Liver (tissue), 10 donors: ENCODE measurements at places on chromosomes 7 and 10.

DNA sequence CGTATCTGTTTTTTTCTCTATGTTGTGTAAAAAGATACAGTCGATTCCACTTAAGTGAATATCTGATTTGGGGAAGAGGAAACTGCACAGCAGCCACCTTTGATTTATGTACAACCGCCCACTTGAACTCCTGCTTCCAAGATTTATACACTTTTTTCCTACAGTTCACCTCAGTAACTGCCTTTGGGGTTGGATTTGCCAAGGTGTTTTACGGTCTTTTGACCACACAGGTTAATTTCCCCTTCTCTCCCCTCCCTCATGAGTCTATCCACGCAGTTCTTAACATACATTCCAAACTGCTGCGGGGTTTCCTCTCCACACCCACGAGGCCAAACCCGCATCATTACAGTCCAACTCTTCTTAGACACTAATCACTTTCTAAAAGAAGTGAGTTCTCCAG lies 277.0 kb downstream of the USP6NL start:
- no peak for DNase-seq

DNA sequence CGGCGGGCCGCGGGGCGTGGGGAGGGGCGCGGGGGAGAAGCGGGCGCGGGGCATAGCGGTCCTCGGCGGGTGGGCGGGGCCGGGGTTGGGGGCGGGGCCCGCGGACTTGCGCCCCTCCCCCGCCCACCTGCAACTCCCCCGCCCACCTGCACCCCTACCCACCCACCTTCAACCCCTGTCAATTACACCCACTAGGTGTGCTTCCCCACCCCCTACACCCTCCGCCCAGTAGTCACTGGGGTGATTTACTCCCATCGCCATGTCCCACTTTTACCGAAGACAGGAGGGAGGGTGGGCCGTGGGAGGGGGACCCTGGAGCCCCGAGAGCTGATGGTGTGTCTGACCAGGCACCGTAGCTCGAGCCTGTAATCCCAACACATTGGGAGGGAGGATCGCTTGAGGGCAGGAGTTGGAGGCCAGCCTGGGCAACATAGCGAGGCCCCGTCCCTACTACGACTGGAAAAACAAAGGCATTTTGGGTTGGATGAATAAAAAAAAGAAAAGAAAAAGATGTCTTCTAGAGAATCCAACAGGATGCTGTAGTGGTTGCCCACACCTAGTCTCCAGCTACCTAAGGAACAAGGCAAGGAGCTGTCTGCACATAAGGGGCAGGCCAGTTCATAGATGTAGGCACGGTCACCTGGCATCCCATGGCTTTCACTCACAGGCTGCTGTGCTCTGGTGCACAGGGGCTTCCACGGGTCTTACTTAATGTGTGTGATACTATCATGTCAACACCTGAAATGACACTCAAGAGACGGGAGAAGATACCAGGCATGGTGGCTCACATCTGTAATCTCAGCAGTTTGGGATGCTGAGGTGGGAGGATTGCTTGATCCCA lies 761 bp downstream of the KCTD7 start:
- DNase-seq: no peak

DNA sequence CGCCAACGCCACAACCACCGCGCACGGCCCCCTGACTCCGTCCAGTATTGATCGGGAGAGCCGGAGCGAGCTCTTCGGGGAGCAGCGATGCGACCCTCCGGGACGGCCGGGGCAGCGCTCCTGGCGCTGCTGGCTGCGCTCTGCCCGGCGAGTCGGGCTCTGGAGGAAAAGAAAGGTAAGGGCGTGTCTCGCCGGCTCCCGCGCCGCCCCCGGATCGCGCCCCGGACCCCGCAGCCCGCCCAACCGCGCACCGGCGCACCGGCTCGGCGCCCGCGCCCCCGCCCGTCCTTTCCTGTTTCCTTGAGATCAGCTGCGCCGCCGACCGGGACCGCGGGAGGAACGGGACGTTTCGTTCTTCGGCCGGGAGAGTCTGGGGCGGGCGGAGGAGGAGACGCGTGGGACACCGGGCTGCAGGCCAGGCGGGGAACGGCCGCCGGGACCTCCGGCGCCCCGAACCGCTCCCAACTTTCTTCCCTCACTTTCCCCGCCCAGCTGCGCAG lies 424 bp downstream of the EGFR start:
- DNase-seq: no peak

DNA sequence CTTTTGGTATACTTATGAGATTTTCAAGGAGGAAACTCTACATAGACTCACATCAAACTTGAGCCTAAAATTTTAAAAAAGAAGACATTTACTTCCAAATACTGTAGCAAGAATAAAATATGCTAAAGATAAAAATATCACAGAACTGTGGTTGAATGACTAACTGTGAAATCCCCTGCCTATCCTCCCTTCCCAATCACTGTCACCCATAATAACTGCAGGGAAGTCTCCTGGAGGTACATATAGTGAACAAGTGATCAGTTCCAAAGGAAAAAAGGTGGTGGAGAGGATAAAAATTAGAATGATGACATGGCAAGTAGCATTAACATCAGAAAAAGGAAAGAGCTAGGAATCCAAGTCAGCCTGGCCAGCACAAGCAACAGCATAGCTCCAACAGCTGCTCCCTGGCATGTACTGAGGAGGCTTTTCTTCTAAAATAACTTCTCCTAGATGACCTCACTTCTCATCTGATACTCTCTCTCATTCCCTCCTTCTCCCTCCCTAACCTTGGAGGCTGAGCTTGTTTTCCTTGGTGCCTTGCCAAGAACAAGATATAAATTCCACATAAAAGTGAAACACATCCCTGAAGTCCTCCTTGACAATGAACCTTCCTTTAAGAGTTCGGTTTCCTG lies 124.0 kb downstream of the IQUB start:
- DNase-seq: no peak

DNA sequence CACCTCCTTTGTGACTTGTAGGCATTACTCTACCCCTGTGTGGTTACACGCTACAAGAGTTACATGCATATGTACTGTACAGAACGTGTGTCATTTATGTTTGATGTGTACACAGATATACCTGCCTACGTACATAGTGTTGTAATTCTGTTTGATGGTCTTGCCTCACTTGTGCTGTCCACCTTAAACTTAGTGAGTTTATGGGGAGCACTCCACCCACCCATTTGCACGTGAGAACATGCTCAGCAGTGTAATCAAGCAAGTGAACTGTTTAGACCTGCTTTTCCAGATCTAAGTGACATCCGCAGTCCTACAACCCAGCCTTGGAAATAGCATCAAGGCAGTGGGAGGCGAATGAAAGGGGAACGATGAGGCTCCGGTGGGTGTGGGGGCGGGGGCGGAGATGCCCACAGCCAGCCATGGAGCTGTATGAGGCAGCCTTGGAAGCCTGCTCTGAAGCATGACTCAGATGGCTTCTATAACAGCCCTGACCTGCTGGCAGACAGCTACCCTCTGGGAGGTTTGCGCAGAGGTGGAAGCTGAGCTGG lies 52.1 kb downstream of the SUFU start:
- DNase-seq: no peak

- no peak for DNase-seq
These were observed 385.5 kb downstream of the PCDH15 start for GRCh38 chr10:54415483-54415882.

DNA sequence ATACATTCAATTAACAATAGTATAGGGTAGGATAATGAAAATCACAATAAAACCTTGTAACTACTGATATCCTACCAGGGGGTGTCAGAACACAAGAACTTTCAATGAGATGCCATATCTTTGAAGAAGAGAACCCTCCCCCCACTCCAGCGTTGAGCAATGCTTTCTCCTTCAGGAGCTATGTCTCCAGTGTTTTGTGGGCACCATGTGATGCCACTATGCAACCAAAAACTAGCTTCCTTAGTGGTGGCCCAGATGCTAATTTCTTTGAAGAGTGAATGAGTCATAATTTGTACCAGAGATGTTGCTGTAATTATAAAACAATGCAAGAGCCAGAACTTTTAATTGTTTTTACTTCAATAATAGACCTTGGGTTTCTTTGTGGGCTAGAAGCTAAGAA lies 76.0 kb upstream of the ADO start:
- DNase-seq: no peak

DNA sequence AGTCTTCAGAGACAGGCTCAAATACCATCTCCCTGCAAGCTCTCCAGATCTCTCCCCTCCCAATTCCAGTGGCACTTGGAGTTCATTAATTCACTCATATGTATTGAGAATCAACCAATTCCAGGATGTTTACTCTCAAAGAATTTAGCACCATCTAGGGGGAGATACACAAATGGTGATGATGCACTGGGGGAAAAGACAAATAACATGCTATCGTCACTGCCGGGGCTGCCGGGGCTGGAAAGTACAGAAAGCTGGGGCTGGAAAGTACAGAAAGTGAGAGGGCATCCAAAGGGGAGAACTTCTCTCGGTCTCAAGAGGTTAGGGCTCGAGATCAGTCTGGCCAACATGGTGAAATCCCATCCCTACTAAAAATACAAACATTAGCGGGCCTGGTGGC lies 118.7 kb downstream of the MKX start:
- DNase-seq: no peak

DNA sequence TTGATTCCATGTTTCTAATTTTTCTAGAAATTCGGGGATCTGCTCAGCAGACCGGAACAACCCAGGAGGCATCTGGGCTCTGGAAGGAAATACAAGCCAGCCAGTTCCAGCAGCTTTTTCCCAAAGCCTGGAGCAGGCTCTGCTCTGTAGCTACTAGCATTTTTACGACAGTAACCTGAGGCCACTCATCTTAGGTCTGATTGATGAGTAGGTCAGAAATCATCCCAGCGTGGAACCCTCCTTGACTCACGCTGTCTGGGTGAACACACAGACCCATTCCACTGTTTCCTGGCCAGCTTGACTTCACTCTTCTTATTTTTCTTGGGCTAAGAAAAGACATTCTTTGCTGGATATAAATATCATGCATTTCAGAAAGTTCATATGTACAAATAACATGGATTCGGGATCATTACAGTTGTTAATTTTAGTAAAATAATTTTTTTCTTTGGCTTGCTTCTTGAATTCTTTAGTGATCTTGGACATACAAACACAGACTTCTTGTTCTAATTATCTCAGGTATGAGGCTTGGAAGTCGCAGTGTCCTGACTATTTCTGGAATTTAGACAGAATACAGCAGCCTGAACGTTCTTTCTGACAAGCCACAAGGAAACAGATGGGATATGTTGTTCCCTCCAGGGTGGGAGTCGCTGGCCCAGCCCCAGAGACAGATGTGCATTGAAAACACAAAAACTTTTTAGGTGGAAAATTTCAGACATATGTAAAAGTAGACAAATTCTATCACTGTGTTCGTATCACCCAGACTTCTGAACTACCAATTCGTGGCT lies 54.6 kb upstream of the PITRM1 start:
- DNase-seq: no peak

DNA sequence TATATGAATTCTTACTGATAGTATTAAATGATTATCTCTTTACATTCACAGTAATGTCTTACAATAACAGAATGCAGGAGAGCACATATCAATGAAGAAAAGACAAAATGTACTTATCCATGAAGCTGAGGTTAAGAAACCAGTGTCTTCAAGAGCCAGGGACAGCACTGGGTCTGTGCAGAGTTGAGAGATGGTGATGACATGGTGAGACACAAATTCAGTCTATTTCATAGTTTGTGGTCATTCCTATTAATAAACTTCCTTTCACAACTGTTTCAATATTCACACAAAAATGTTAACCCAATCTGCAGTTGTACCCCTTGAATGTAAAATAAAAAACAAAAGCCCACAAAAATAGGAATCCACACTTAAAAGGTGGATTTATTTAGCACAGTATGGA lies 5.3 kb upstream of the MAGI2 start:
- no peak for DNase-seq

DNA sequence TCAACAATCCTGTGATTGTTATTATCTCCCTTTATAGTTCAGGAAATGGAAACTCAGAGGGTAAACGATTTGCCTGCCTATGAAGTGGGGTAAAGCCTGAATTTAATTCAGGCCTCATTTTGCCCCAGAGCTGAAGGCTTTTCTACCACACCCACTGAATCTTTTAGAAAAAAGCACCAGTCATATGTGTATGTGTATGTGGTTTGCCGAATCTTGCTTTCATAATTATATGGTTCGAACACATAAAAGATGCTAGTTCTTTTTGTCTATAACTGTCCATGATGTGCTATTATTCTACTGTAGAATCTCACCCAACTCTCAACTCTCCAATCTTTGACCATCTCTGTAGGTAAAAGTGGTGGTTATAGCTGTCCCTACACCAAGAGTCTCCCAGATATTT lies 83.6 kb downstream of the MYOF start:
- no peak for DNase-seq

- no peak for DNase-seq
These were observed 976.3 kb upstream of the LRRTM3 start for GRCh38 chr10:65949526-65949925.

DNA sequence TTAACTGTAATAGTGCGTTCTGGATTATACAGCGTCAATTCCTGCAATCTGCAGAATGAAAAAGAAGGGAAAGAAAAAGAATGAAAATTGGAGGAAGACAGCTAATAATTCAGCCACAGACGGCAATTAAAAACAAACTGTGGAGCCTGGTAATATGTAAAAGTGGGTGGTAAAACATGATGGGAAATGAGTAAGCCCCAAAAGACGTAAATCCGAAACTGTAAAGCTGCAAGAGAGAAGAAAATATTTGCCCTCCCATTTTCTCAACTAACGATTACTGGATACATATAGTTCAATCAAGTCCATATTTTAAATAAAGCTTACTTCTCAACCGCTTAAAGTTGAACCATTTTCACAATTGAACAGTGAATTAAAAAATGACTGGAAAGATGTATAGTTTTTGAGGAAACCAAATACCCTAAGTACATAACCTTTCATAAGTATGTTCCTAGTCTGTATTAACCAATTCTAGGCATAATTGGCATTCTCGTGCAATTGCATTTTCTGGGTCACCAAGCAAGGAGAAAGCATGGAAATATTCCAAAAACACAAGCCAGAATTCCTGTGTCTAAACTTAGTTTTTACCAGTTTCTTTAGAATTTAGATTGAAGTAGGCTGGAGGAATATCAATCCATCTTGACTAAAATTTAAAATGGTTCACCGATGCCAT lies 44.8 kb downstream of the MALSU1 start:
- DNase-seq: no peak

DNA sequence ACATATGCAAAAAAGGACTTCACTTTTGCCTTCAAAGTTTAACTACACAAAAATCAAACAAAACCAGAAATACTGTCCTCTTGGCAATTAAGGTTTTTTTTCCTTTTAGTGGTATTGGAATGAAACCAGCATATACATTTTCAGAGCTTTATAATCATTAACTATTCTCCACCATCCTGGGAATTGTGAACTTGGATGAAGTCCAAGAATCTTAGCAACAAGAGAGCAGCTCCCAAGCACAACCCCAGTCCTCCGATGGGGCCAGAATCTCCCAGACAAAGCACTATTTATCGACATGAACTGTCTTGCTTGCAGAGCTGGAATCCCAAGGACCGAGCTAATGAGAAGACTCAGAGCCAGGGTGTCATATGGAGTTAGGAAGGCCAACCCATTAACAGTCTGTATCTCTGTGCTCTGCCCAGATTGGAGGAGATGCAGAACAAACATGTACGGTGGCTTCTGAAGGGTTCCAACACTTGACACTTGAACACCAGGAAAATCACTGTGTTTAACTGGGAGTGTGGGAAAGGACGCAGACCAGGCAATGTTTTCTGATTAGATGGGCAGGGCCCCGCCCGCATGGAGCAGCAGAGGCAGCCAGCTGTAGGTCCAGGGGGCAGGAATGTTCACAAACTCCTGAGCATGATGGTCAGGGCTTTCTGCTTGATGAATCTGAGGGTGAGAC lies 35.5 kb downstream of the PPP1R3C start:
- no peak for DNase-seq
